ENCODE measurements at places on chromosomes 16 and 17.

DNA sequence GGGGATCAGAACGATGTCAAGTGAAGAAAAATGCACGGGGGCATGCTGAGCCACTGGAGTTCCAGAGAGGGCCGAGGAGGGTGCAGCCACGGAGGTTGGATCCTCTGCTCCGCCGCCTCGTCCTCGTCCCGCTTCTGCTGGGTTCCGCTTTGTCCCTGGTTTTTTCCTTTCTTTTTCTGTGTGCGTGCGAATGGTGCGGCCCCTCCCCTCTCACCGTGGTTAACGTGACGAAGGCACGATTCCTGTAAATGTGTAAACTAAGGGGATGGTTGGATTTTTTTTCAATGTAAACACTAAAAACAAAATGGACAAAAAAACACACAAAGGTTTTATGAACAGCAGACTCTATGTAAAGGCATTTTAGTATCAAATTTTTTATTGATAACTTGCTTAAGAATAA is 46.7 kb downstream of the ACTG1 start:
- DNase-seq, result no peak

GRCh38 chr16:85145734-85146531 is 33.7 kb upstream of the CIBAR2 start:
- DNase-seq, result no peak

- no peak for DNase-seq
Observed at GRCh38 chr16:87696726-87697125, 69.1 kb downstream of the KLHDC4 start.

GRCh38 chr16:8949536-8950418 is 13.9 kb downstream of the USP7 start:
- DNase-seq, result no peak

GRCh38 chr17:18182978-18183333 is 672 bp upstream of the ALKBH5 start:
- DNase-seq, result peak; percentile 84

DNA sequence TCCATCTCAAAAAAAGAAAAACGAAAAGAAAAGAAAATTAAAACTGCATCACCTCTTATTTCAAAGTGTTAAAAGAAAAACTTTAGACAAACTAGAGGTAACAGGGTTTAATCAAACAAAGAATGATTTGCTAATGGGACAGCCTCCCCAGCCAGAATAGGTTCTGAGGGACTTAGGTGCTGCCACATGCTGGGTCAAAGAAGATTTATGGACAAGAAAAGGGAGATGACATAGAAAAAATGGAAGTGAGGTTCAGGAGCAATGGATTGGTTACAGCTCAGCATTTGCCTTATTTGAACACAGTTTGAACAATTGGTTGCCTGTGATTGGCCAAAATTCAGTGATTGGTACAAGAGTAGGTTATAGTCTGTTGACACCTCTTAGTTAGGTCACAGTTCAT is 21.1 kb downstream of the TMC5 start:
- DNase-seq, result no peak

DNA sequence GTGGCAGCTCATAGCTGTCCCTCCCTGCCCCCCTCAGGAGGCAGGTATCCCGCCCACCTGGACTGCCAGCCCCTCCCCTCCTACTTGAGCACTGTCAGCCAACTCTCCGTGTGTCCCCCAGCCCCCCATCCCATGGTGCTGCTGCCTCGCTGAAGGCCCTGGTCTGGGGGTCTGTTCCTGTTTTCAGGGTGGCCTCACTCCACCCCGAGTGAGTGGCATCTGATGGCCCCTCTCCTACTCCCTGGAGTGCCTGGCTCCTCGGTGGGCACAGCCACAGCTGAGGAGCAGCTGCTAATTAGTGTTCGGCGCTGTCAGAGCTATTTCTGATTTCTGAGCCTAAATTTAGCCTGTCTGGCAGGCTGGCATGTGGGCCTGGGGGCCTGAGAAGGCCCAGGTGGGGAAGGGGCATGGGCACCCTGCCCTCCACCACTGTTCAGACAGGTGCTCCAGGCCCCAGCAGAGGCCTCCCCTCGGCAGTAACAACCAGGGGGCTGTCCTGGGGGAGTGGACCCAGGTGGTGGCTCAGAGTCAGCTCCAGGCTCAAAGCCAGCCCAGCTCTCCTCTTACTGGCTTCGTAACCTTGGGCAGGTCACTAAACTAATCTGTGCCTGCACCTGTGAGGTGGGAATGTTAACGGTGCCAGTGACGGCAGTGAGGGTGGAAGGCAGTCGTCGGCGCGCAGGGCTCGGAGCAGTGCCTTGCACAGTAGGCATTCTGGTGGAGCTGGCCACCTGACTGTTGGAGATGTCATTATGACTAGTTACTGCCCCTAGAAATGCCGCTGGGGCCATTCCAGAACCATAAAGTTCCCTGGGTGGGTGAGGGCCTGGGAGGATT is 6.5 kb downstream of the FMNL1 start:
- DNase-seq, result no peak

- DNase-seq, result no peak
Observed at GRCh38 chr17:82863383-82863940, 23.6 kb upstream of the ZNF750 start.

GRCh38 chr17:4008441-4009185 is 44.4 kb upstream of the ATP2A3 start:
- no peak for DNase-seq

DNA sequence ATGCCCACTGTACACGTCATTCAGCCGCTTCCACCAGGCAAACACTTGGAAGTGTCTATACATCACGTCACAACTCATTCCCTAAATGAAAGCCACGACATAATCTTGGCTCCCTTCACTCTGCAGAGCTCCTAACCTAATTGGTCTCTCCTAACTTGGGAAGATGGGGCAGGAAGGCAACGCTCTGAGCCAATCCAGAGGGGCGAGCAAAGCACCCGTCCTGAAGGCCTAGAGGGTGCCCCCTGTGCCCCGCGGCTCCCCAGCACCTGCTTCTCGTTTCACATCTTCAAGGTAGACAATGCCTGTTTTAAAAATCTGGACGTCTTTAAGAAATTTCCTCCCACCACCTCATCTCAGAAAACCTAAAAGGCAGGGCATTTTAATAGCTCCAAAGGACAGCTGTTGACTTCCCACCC is 1.0 kb downstream of the CSNK2A2 start:
- no peak for DNase-seq

- DNase-seq, result peak; percentile 30
Observed at GRCh38 chr17:58875261-58875660, 119.6 kb downstream of the PPM1E start.

GRCh38 chr17:38541281-38541680 is 64.5 kb downstream of the SRCIN1 start:
- no peak for DNase-seq

GRCh38 chr17:68705714-68706076 is 104.5 kb upstream of the FAM20A start:
- DNase-seq, result no peak

DNA sequence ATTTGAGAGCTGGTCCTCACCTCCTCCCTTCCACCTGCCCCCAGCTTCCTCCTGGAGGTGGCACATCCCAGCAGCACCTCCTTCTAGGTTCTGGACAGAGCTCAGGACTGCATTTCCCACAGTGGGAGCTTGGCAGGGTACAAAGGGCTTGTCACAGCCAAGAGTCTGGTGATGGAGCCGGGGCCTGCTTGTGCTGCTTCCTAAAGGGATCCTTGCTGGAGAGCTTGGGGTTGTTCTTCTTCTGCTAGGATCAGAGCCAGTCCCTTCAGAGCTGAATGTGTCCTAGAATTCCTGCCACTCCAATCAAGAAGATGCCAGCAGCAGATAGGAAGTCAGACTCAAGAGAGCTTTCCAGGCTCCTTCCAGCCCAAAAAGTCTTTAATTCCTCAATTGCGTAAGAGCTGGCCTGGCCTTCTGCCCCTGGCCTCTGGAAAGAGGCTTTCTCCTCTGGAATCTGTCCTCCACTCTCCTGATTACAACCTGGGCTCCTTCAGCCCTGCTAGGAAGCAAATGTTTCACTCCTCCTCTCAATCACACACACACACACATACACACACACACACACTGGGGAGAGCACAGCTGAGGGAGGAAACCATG is 4.4 kb downstream of the CD300E start:
- no peak for DNase-seq

GRCh38 chr16:83737729-83738354 is 69.9 kb upstream of the HSBP1 start:
- no peak for DNase-seq

DNA sequence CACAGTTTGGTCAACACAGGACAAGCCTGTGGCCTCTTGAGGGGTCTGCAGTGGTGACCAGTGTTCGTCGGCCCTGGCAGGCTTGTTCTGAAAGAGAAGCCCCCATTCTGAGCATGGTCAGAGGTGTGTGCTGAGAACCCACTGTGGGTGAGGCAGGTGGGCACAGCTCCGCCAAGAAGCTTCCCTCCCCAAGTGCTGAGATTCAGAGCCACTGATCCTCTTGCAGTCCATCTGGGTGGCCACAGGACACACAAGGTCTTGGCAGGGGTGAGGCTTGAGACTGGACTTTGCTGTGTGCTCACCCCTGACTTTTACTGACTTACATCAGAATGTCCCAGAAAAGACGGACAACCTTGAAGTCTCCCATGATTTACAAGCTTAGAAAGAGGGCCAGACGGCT is 18.7 kb downstream of the MPRIP start:
- DNase-seq, result no peak

DNA sequence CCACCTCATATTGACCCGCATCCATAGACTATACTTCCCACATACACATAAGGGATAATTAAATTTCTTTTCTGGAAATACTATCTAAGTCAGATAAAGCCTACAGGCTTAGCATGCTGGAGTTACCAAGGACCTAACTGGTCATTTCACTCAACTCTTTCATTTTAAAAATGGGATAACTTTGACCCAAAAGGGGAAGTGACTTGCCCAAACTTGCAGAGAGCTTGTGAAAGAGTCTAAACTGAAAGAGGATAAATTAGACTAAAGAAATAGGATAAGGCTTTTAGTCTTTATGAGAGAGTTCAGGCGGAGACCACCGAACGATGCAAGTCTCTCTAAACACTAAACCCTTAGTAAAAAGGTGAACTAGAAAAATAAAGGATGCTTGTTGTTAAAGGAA is 3.9 kb upstream of the KRT33A start:
- DNase-seq, result no peak

GRCh38 chr16:2296661-2297505 is 29.0 kb upstream of the RNPS1 start:
- peak; percentile 55 for DNase-seq

DNA sequence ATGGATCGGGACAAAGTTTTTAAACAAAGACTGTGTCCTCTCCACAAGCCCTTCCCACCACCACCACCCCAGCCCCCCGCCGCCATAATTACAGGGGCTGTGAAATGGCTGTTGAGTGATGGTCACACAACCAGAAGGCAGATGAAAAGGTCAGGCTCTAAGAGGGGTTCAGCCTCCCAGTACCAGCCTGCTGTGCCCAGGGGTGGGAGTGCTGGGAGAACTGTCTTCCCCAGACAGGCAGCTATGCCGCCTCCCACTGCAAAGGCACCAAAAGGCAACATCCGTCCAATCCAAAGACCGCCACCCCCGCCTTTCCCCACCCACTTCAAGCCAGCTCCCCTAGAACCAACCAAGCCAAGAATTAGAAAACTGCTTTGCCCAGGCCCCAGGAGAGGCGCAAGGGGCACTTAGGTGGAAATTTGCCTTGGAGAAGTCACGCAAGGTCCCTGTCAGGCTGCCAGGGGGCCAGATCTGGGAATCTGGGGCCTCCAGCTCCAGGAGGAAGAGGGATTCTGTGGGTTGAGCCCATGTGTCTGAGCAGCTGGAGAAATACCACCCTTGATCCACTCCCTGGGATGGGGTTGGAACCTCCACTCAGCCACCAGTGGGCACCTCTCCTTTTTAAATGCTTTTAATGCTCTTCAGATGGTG is 14.4 kb downstream of the CARHSP1 start:
- DNase-seq, result no peak

DNA sequence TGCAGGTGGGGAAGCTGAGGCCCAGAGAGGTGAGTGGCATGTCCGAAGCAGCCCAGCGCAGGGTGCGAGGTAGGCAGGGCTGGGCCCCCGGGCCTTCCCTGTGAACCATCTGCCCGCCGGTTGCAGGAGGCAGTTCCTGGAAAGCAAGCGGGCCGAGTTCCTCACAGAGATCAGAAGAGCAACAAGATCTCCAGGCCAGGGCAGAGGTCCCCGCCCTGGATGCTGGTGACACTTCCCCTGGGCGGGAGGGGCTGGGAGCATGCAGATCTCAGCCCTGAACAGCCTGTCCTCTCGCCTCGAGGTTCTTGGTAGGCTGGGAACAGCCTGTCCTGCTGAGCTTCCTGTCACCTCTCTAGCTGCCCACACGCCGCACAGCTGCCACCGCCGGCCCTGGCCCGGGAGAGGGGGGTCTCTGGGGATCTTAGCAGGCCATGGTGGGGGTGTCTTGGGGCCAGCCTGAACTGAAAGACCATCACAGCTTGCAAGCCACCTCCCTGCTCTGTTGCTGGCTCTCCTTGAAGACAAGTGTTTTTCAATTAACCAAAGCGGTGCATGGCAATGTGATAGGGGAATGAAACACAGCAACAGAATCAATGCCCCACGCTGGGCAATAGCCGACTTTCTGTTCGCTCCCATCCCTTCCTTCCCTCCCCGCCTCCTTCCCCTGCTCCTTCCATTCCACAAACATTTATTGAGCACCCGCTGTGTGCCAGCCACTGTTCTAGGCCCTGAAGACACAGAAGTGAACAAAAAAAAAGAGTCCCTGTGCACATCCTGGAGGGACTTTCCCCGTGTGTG is 31.7 kb downstream of the SOCS1 start:
- peak; percentile 85 for DNase-seq

GRCh38 chr16:11045846-11046245 is 101.5 kb downstream of the CLEC16A start:
- no peak for DNase-seq

DNA sequence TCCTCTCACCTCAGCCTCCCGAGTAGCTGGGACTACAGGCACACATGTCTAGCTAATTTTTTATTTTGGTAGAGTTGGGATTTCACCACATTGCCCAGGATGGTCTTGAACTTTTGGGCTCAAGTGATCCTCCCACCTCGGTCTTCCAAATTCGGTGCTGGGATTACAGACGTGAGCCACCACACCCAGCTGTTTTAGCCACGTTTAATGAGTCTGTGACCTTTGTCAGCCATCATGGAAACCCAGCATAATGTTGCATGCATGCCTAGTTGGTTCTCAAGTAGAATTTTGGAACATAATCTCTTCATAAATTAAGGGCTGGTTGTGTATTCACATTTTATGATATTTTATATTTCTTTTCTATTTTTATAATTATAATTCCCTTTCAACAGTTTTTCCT is 42.0 kb downstream of the GOSR1 start:
- DNase-seq, result no peak

DNA sequence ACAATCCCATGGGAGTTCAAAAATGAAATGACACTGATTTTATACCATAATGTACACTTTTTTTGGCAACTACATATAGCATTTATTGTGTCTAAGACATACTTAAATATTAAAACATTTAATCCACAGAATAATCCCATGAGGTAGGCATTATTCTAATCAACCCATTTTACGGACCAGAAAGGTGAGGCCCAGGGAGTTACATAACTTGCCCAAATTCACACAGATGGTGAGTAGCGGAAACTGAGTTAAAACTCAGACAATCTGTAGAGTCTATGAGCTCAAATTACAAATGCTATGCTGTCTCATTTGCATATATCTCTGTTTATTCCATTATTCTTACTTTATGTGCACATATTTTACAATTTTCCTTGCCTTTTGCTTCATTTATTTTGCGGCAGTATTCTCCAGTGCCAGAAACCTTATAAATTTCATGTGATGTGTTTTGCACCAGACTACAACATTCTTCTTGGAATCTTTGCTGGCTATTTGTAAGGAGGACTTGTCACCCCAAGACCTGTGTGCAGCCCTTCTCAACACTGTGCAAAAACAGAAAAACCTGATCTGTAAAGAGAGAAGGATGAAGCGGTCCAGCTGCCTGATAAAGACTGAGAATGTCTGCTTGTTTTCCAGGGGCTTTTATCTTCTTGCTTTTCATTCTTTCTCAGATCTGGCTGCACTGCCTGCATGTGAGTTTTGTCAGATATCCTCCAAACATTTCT is 2.3 kb upstream of the ABCA9 start:
- no peak for DNase-seq

Data from GM10248 (cell line).